ENCODE measurements at places on chromosomes 1 and 21.

DNA sequence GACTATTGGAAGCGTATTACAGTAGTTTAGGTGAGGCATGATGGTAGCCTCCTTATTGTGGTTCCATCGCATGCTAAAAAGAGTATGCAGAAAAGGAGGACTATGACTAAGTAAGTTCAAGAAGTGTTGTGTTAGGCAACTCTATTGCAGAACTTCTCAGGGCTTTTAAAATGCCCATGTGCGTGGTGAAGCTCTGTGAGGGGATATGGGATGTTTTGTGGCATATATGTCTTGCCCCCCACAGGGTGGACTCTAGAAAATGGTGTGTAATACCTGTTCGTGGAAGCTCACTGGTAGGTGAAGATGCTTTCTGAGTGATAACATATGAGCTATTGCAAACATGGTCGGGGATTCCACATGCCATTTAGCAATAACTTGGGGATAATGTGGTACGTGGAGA is 31.7 kb downstream of the MAN1A2 start:
- DNase-seq = no peak

DNA sequence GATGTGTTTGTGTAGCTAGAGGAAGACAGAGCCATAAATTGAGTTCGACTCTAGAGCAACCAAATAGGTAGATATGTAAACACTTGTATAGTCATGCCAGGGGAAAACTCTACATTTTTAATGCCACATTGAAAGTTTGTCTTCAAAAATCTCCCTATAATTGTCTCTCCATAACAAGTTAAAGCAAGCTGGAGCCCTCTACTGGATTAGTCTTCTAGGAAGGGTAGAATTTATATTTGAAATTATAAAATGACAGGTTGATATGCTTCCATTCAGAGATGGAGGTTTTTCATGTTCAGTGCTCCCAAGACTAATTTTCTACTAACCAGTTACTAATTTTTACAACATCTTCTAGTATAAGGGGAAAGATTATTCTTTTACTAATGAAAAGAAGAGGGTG is 13.1 kb upstream of the COL24A1 start:
- DNase-seq = no peak

- DNase-seq = no peak
Measured at GRCh38 chr1:39976732-39977131, 21.8 kb downstream of the MFSD2A start.

GRCh38 chr1:213416461-213417224 is 365.6 kb downstream of the RPS6KC1 start:
- no peak for DNase-seq

DNA sequence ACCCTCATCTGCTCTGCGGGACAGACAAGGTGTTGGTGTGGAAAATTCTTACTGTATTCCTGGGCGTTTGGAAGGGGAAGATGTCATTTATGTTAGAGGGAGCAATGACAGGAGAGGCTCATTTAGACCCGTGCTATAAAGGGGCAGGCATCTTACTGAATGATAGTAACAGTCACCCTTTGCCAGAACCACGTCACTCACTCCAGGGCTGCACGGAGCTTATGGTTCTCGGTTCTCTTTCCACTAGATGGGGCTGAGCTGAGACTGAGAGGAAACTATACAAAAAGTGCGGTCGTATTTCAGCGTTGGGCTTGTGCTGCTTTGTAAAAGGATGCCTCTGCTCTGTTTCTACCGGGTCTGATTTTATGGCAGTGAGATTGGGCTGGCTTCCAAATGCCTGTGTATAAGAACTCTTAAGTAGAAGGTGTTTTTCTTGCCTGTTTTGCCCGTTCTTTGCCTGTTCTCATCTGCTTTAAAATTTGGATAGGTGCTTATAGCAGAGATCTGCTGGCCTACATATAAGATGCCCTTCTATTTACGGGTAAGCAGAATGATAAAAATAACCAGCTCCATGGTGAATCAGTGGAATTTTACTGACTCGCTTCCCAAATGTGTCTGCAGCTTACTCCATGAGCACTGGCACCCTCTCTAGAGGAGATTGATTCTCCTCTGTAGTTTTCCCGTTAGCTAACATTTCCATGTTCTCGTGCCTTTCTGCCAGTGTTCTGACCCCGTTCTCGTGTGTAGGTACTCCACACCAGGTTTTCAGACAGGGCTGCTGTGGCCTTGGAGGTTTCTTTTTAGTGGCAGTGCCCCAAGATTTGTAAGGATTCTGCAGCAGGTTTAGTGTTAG is 55.9 kb downstream of the MRPS6 start:
- DNase-seq = no peak

DNA sequence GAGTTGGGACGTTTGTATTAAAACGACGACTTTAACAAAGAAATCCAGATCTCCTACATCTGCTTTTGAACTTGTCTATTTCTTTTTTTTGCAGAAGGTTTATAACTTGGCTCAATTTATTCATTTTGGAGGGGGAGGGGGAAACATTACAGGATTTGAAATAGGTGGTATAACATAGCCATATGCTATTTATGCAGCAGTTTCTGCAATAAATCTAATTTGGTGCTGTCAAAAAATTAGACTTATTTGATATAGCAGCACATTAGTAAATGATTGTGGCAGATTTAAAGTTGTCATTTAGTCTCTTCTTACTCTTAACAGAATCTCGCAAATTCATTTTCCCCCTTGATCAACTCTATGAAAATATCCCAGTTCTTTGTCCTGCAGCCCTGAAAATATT is 138.2 kb downstream of the SDCCAG8 start:
- DNase-seq = no peak

- DNase-seq = no peak
Measured at GRCh38 chr1:147391114-147391513, 148.6 kb downstream of the CHD1L start.

DNA sequence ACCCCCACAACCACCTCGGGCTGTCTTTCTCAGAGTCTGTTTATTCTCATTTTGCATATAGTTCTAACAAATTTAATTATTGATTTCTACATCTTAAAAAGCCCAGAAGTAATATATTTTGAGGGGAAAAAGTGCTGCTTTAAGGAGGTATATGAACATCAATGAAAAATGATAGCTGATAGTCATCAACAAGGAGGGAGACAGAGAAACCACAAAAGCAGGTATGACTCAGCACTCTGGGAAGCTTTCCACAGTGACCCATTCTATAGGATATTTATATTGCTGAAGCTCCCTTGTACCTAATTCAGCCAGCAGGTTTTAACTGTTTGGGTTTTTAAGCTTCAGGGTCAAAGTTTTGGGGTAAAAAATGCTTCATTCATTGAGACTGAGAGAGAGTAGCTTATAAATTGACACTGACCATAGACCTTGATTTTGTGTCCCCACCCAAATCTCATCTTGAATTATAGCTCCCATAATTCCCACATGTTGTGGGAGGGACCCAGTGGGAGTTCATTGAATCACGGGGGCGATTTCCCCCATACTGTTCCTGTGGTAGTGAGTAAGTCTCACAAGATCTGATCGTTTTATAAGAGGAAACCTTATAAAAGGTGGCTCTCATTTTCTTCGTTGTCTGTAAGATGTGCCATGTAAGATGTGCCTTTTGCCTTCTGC is 27.4 kb downstream of the VANGL1 start:
- DNase-seq = no peak

DNA sequence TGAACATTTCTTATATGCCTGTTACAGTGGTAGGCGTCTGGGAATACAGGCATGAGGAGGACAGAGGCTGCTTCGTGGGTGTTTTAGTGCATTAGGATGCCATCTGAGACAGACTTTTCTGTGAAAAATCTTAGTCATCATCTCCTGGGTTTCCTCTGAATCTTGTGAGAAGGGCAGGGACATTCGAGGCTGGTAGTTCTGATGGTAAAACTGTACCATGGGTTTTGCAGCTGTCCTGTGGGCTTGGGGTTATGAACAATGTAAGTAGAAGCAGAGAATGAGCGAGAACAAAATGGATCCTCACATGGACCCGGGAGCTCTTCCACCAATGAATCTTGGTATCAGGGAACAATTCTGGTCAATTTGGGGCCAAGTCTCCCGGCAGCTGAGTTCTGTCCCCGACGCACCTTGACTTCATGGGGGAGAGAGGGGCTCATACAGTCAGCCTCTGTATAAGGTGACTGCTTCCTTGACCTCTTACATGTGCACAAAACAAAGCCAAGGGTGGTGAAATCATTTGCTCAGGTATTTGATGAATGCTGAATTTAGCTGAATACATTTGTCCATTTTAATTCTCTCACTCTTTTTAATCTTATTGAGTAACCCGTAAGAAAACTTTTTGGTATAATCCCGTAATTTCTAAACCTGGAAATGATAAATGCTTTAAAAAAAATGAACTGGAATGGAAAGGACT is 63.6 kb upstream of the ERRFI1 start:
- DNase-seq = no peak

- DNase-seq = no peak
Measured at GRCh38 chr1:76153841-76154205, 79.3 kb downstream of the ST6GALNAC3 start.

GRCh38 chr1:225820522-225821120 is 10.7 kb downstream of the EPHX1 start:
- no peak for DNase-seq

DNA sequence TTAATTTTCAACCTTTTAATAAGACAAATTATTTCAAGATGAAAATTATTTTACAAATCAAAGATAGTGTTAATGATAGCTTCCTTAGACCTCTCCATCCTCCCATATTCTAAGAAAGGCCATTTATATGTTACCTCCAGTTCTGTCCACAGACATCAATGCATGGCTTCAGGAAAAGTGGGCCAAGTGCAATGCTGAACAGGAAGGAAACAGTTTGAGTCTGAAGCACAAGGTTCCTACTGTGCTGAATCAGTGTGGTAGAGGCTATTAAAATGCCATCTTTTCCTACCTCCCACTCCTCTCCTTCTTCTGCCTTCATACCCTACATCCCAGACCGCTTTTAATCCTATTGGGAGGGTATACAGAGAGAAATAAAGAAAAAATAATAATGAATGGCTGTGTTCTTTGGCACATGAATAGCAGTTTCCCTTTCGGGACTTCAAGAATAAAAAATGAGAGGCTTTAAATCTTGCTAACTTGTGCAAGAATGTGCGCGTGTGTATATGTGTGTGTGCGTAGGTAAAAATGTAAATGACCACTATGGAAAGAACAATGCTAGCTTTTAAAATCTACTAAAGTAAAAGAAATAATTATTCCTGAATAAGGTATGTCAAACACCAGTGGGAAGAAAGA is 62.6 kb upstream of the C1orf105 start:
- DNase-seq = no peak

- DNase-seq = no peak
Measured at GRCh38 chr21:27362249-27362648, 395.4 kb upstream of the ADAMTS5 start.

DNA sequence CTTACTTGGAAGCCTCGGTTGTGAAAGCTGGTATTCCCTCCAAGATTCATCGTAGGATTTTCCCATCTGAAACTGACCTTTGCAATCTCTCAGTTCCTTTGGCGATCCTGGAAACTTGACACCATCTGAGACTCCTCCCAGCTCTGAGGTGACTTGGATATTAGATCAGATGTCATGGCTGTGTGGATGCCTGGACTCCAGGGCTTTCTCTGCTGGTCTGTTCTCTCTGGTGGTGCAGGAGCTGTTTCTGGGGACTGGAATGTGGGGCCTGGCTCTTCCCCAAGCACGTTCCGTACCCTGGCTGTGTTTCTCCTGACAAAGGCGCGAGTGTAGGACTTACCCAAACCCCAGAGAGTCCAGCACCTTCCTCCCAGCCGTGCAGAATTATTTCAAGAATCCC is 252.2 kb downstream of the RPS6KC1 start:
- no peak for DNase-seq

GRCh38 chr1:218931324-218931723 is 242.4 kb upstream of the LYPLAL1 start:
- no peak for DNase-seq

DNA sequence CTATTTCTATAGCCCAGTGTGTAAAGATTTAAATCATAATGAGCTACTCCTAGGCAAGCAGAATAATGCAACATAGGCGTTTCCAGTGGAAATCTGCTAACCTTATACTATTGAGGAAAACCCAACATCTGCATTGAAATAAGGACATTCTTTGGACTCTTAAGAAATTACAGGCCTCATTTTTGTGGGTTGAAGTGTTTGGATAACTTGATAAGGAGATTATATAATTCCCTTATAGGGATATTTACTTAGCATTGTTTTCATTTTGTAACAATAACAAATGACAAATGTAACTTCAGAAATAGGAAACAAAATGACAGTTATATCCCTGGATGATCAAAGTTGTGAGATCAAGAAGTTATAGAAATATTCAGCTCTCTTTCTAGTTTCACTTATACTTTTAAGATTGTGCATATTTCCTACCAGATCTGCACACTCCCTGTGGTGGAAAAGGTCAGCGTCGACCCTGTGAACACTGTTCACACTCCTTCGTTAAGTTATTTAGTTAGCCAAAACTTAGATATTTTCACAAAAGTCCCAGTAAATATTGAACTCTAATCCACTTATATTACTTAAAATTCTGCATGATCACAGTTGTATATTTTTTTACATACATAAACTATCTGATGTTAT is 284.4 kb upstream of the C1orf105 start:
- no peak for DNase-seq

DNA sequence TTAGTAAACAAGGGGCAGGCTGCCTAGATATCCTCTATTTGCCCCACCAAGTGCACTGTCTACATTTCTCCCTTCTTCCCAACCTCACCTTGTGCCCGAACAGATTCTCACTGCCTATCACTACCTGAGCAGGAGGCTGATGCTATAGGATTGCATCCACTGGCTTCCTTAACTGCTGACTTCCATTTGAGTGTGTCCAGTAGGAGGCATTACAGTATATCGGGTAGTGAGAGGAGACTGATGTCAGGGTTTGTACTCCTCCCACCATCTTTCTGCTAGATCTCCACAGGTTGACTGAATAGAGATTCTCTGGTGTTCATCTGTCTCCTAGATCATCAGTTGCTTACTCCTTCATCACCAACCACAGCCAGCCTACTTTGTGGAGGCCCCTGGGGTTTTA is 796.3 kb downstream of the LRRIQ3 start:
- no peak for DNase-seq

DNA sequence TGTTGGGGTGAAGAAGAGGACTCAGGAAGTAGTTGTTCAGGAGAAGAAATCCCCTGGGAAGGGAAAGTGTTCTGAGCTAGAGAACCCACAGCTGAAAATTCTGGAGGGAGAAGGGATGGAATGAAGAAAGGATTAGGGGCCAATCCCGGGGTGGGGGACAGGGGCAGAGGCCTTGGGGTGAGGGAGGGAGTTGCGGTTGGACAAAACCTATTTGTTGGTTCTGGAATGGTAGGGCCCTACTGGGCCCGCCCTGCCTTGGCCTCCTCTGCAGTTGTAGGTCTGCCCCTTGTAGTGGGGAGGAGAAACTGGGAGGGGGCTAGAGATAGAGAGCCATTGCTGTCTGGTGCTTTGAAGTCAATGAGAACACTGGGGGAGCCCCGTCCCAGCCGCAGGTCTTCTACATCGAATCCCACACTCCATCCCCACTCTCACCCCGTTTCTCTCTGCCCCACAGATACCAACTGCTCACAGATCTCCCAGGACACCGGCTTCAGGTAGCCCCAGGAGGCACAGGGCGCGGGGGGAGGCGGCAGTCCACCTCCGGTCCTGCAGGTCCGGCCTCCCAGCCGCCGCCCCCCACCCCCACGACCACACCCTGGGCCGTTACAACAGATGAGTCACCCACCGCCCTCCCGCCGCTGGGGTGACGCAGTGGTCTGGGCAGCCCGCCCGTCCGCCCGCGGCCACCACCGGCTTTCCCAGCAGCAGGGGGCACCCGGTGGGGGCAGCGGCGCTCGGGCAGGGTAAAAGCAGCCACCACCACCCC is 1.1 kb downstream of the TAGLN2 start:
- peak; percentile 79 for DNase-seq
